ENCODE measurements at places on chromosomes 7 and 10.

DNA sequence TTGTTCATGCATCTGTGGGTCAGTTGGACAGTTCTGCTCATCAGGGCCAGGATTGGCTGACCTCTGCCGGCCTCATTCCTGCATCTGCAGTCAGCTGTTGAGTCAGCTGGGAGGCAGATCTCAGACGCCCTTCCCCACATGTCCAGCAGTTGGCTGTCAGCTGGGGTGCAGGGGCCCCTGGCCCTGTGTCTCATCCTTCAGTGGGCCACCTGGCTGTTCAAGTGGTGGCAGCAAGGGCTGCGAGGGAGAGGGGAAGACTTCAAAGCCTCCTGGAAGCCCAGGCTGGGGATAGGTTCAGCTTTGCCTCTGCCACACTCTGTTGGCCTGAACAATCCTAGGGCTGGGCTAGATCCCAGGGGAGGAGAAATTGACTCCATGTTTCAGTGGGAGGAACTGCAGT lies 33.2 kb downstream of the TACR2 start:
- peak; percentile 93 for DNase-seq

DNA sequence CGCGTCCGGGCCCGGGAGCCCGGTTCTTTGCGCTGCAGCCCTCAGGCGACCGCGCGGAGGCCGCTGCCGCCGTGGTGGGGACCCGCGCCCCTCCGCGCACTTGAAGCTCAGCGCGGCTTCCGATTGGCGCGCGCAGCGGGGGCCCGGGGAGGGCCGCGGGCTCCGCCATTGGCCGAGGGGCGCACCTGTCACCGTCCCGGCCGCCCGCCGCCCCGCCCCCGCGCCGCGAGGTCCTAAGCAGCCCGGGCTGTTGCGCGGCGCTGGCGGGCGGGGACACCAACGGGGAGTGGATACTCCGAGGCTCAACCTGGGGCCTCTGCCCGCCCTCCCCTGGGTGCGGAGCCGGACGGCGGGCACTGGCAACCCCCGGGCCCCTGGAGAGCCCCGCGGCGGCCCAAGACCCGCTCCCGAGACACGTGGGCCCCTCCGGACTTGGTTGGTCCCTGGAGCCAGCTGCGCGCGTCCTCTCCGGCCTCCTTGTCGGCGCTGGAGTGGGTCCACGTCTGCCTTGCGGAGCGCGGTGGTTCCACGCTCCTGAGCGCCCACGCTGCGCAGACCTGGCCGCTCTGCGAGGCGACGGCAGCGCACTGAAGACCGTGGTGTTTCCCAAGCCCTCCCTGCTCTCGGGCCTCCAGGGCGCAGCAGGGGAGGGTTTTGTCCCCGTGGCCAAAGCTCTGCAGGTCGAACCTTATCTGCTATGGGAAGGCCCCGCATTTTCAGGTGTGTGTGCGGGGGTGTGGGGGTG lies at the start of gene MNX1:
MNX1 (minus strand) TSS at position 76 of the 745 bp plus-strand sequence. CDS start 313 bp downstream, outside the sequence.
- no peak for DNase-seq

DNA sequence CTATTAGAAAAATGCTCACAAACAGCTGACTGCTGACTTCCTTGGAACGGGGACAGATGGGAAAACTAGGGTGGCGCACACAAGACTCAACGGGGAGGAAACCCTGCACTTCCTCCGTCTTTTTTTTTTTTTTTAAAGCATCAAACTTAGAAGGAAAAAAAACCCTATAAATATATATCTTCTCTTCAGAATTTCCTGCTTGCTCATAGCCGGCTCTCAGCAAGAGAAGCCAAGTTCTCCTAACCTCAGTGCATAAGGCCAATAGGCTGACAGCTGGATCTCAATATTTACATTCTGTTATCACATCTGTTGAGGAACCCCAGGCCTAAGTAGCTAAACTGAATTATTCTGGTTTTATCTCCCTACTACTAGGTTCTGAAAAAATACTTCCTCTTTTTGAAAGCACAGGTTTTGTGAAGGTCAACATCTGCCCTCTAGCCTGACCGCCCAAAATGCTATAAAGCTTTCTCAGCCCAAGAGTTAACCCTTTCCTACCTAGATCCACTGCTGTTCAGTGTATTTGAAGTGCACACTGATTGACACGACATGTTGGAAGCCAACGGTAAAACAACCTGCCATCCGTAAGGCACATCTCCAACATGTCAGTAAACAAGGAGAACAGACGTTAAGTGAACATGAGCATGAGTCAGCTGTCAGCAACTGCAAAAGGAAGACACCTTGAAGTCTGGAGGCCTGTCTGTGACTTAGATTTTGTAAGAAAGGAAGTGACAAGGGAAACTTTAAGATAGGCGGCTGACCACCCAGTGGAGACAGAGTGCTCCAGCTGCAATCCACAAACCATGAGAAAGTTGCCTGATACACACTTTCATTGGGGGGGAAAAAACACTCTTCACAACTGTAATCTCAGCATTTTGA lies 83.8 kb downstream of the EBLN1 start:
- no peak for DNase-seq

- DNase-seq = no peak
These were observed 93.3 kb downstream of the FAM53B start for GRCh38 chr10:124650820-124651401.

GRCh38 chr7:75010036-75010435 lies 45.5 kb downstream of the CASTOR2 start:
- no peak for DNase-seq

GRCh38 chr7:16652888-16653287 lies 6.9 kb downstream of the BZW2 start:
- no peak for DNase-seq

DNA sequence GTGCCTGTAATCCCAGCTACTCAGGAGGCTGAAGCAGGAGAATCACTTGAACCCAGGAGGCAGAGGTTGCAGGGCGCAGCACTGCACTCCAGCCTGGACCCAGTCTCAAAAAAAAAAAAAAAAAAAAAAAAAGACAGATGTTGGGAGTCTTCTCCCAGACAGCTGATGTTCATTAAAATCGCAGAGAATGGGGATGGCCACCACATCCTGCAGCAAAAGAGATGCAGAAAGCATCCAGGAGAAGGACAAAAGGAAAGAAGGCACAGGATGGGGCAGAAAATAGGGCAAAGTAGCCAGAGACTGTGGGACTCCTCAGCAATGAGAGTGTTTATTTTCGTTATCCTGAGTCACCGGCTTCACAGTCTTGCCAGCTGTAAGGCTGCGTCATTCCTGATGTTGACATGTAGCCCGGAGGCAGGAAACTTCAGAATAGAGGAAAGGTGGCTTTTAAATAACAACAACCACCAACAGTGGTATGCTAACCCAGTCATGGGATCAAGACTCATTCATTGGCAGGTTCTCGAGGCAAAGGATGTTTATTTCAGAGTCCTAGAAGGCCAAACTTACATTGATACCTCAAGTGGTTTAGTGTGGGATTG lies 149.5 kb upstream of the SVIL start:
- DNase-seq = peak; percentile 99

DNA sequence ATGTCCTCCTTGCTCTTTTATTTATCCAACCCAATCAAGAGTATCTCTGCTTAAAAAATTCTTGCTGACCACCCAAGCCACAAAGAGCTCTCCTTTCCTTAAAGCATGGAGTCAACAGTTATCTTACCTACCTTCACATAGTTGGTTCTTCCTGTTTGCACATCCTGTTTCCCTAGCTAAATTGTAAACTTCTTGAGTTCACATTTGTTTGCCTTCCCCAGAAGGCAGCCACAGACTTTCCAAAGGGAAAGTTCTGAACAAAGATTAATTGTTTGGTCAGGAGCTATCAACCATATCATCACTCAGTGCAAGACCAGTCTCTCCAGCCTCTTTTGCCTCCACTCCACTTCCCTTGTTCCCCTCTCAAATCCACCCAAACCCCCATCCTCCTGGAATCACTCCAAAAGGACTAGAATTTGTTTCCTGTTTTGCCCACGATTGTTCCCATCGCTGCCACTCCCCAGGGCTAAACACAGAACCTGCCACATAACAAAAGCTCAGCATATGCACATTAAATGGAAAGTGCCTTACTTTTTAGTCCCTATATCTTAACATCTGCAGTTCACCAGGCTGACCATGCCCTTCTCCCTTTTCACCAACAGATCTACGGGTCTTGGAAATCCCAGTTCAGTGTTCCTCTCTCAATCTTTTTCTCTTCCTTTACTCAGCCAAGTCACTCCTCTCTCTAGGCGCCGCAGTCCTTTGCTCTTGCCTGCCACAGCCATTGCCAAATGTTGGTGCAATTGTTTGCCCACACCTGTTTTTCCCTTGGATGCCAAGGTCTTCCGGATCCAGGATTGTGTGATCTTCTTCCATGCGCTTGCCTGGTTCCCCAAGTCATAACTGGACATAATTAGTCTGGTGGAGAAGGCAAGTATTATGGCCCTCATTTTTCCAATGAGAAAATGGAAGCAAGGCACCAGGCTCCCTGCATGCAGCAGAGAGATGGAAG lies 265.5 kb downstream of the KCNMA1 start:
- no peak for DNase-seq

DNA sequence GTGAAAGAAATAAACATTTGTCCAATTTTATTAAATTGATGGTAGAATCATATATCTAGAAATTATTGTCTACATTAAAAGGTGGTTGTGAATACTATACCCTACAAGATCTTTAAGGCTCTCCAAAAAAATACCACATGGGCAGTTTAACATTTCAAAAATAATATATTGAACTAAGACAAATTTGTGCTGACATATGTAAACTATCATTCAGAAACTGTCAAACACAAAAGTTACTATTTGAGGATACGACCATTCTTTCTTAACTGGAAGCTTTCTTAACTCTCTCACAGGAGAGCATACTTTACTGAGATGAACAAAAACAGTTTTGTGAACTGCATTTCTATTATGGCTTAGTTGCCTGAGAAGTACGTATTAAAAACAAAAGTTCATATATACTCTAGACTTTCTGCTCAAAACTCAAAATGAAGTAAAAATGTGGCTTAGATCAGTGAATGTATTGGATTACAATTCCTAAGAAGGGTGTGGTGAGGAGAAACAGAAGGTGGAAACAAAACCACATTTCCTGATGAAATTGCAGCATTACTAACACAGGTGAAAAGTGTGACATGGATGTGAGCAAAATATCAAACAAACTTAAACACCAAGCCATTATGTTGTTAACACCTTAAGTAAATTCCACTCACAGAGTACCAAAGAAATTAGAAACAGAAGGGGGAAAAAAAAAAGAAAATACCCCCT lies 138.5 kb downstream of the SEMA3A start:
- no peak for DNase-seq

- DNase-seq = peak; percentile 85
These were observed 9.2 kb downstream of the JMJD1C start for GRCh38 chr10:63456437-63457210.

GRCh38 chr10:124649214-124649613 lies 95.0 kb downstream of the FAM53B start:
- DNase-seq = peak; percentile 42

GRCh38 chr7:108069646-108070045 lies 60.5 kb downstream of the LAMB4 start:
- no peak for DNase-seq

- DNase-seq = no peak
These were observed 243.1 kb upstream of the ADARB2 start for GRCh38 chr10:1980459-1980858.

DNA sequence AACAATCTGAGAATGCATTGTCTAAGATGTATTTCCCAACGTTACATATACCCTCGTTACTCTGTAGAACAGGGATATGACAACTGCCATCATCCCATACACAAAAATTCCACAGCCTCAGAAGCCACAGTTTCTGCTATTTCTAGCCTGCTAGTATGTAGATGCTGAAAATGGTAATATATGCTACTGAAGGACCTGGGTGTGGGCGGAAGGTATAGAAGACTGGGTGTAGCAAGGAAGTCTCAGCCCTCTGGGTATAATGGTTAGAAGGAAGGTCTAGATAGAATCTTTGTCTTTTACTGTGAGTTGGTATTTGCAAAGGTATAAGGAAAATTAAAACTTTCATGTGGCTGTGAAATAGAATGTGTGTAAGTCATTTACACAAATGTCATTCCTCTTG lies 79.2 kb upstream of the HPS1 start:
- DNase-seq = no peak

DNA sequence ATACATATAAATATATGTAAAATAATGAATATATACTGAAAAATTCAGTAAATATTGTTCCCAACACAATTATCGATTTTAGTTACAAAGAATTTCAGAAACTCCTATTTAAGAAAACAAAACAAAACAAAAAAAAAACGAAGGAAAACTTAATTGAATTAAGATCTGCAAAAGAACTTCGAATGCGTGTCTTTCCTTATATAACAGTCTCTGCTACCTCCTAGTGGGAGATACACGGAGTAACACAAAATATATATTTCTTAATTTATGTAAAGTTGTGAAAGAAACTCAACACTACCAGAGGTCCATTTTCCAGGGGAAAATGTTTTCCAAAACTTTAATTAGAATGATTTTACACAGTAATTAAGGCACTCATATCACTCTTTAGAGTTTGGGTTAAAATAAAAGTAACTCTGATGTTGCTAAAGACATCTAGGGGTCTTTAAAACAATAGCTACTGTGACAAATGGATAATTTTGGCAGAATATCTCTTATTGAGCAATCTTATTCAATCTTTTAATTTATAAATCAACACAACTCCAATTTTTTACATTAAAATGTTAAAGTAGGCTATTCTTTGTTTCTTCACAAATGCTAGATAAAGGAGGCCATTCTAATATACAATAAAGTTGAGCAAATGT lies 41.6 kb downstream of the NEBL start:
- peak; percentile 69 for DNase-seq

- no peak for DNase-seq
These were observed 202.0 kb downstream of the STK31 start for GRCh38 chr7:23912065-23912464.

- no peak for DNase-seq
These were observed 23.0 kb upstream of the SVIL start for GRCh38 chr10:29657719-29658274.

DNA sequence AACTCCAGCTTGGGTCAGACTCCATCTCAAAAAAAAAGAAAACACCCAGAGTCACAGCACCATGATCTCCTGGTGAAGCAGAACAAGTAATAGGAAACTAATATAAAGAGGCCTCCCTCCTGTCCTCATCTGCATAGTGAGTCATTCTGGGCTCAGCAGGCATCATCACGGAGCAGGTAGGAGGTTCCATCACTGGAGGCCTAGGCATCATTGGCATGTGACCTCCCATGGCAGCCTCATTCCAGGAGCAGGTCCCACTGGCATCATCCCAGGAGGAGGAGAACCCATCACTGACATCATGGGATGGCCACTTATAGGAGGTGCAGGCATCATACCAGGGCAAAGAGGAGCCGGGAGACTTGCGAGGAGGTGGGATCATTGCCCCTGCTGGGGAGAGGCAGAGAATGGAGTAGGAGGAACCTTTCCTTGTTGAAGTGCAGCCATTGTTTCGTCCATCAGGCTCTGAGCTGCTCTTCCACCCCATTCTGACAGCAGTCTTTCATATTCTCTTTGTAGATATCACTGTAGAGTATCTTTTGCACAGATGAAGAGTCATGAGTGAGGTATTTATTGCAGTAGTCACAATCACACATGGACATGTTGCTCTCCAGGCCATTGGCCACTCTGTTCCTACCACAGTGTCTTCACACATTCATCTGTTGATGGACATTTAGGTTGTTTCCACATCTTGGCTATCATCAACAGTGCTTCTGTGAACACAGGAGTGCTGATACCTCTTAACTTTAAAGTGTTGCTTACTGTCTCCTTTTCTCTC lies 73.8 kb downstream of the OSBPL3 start:
- DNase-seq = peak; percentile 46

Measured in GM23248 (cell line).